NCI-H2107 (cell line): ENCODE measurements at places on chromosomes 12 and 14.

DNA sequence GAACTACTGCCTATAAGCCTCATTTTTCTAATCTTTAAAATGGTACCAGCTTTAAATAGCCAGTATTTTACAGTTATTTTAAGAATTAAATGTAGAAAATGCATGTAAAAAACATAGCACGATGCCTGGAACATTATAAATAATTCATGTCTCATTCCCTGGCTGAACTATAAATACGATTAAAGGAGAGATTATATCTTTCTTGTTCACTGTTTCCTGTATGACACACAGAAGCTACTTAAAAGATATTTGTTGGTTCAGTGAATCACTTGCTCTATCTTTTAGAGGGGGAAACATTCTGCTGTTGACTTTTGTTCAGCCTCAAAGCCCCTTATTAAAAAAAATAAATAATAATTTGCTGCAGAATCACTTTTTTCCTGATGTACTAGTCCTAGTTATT lies 406.9 kb downstream of the LRFN5 start:
- no peak for DNase-seq

DNA sequence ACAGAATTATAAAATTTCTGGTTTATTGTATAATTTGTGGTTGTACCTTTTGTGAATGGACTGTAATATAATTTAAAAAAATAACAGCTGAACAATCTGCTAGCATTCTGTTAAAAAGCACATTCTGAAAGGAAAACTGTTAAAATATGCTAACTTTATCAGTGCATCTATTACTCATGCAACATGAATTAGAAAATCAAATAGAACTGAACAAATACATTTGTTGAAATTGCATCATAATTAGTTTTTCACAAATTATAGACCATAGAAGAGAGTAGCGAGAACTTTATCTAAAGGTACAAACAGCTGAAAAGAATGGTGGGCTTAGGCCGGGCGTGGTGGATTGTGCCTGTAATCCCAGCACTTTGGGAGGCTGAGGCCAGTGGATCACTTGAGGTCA lies 33.0 kb downstream of the PTPN21 start:
- DNase-seq, result no peak

GRCh38 chr14:68663385-68664076 lies 129.3 kb downstream of the ZFP36L1 start:
- DNase-seq, result no peak

DNA sequence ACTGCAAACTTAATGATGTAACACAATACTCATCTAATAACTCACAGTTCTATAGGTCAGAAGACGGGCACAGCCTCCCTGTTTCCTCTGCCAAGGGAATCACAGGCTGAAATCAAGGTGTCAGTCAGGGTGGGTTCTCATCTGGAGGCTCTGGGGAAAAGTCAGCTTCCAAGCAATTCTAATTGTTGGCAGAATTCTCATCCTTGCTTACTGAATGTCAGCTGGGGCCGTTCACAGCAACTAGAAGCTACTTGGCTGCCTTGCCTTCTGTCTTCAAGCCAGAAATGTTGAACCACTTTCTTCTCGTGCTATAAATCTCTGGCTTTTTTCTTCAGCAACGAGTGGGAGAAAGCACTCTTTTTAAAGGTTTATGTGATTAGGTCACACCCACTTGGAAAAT lies 80.1 kb upstream of the PDZRN4 start:
- no peak for DNase-seq

DNA sequence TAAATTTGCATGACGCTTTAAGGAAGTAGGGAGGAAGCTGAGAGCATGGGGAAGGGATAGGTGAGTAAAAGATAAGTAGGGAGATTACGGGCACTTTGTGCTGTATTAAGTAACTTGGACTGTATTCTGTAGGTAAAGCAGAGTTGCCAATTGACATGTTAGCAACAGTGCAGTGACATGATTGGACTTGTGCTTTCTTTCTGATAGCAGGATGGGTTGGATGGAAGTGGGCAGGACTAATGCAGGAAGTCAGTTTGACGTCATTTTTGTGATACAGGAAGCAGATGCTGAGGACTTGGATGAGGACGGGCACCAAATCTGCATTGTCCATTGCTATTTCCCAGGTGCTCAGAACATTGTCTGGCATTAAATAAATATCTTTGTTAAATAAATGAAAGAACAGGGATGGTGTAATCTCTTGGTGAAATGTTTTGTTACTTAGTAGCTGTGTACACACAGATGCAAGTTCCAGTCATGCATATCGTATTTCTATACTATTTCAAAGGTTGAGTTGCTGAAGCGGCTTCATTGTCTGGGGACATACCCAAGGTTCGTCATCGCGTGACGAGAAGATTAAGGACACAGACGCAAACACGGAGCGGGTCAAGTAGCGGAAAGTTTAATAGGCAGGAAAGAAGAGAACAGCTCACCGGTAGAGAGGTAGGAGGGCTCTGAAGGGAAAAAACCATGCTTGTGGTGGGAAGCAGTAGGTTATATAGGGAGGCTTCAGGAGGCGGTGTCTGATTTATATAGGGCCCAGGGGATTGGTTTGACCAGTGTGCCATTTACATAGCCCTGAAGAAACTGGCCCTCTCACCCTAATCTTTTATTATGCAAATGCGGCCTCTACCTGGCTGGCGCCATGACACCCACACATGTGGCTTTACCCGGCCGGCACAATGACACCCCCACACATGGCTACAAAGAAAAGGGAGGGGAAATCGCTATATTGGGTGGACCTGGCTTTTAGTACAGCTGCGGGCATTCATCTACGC lies 30.7 kb downstream of the GUCY2C start:
- no peak for DNase-seq

DNA sequence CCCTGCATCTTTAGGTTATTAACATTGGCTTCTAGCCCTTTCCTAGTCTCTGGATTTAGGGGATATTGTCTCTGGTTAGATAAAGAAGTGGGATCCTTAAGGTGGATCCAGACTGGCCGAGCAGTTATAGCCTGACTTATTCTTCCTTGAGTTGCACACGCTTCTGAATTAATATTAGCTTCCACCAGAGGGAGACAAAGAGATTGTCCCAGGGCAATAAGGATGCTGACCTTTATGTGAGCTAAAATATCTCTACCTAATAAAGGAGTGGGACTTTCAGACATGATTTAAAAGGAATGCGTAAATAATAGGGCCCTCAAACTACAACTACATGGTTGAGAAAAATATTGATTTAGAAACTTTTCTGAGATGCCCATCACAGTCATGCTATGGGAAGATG lies 139.7 kb downstream of the SLCO1B3 start:
- DNase-seq, result peak; percentile 8

DNA sequence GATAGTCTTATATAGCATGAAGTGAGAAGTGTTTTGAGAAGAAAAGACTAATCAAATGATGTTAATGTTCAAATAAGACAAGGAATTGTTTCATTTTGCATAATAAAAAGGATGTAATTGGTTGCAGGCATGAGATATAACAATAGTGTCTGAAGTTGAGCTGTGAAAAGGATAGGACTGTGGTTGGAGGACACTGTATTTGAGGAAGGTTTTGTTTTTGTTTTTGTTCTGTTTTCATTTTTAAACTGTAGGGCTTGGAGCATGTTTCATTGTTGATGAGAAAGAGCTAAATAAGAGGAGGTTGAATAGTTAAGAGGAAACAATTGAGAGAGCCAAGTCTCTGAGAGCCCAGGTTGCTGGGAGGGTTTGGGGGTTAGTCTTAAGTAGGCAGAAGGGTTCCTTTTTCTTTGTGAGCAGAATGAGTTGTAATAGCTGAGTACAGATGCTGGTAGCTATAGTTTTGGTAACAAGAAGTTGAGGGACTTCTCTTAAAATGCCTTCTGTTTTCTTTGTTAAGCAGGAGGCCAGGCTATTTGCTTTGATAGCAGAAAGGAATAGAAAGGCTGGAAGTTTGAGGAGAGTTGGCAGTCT lies 58.4 kb downstream of the CCDC91 start:
- DNase-seq, result no peak

DNA sequence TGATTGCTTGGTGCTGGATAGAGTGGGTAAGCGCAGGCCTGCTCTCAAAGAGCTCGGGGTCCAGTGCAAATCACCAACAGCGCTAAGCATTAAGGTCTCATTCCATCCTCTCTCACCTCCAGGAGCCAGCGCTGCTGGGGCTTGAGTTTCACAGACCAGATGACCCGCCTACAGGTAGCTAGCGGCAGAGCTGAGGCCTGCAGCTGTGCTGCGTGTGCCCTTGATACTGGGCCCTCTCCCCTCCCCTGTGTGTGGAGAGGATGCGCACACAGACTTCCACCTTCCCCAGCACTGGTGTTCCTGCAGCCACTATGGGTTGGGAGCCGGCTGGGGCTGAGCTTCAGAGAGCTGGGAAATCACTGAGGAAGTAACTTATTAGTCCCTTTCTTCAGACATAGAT lies 149.9 kb downstream of the CALM1 start:
- no peak for DNase-seq

GRCh38 chr14:35341751-35342488 lies 49.7 kb downstream of the PSMA6 start:
- peak; percentile 94 for DNase-seq

- no peak for DNase-seq
These were observed 288.4 kb downstream of the GXYLT1 start for GRCh38 chr12:41856228-41856627.
